ENCODE measurements at places on chromosomes 12 and 14.

GRCh38 chr14:104112609-104113571, 25.5 kb upstream of the KIF26A start:
- no peak for DNase-seq

DNA sequence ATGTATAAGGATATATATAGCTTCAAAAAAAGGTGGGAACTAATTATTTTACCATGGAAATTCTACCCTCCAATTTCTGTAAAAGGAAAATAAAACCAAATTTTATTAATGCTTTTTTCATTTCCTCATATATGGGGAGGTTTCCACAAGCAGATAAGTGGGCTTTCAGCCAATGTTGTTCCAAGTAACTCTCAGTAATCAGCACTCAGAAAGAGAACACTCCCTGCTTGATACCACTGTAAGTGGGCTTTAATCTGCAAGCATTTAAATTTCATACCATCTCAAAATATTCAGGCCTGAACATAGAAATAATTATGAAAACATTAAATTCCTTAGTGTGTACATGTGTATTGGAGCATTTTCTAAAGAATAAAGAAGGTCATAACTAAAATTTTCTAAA, 827.6 kb downstream of the C12orf50 start:
- DNase-seq: no peak

DNA sequence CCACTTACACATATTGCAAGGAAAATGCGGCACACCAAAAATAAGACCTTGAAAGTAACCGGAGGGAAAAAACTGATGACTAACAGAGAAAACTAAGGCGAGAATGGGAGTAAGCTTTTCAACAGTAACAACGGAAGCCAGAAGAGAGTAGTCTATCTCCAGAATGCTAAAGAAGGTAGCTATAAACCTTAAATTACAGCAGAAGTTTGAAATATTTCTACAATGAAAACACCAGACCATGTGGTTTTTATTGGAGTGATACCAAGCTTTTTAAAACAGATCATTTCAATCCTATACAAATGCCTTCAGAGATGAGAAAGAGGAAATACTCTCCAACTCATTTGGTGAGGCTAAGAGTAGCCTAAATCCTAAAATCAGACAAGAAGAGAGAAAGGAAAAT, 209.5 kb downstream of the ANO6 start:
- no peak for DNase-seq

GRCh38 chr12:115102450-115102849, 418.5 kb upstream of the TBX3 start:
- DNase-seq: no peak

DNA sequence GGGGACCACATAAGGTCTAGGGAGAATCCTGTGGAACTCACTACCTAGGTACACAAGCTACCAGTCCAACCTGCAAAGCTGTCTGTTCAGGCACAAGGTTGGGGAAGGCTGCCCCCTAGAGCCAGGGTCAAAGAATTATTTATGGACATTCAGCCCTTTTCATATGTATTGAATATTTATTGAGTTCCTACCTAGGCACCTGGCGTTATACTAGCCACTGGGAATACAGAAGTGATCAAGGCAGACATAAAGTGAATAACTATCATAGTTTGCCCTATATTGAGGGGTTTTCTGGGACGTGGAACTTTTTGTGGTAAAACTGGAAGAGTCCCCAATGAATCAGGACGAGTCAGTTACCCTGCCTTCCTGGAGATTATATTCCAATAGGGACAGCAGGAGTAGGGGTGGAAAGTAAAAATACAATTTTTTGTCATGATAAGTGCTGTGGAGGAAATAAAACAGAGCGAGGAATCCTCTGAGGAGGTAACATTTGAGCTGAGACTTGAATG, 5.8 kb upstream of the SLC48A1 start:
- DNase-seq: peak; percentile 60

- DNase-seq: no peak
These were observed 14.8 kb downstream of the ELK3 start for GRCh38 chr12:96208801-96209549.

GRCh38 chr12:103715494-103715893, 125.5 kb downstream of the NT5DC3 start:
- no peak for DNase-seq

DNA sequence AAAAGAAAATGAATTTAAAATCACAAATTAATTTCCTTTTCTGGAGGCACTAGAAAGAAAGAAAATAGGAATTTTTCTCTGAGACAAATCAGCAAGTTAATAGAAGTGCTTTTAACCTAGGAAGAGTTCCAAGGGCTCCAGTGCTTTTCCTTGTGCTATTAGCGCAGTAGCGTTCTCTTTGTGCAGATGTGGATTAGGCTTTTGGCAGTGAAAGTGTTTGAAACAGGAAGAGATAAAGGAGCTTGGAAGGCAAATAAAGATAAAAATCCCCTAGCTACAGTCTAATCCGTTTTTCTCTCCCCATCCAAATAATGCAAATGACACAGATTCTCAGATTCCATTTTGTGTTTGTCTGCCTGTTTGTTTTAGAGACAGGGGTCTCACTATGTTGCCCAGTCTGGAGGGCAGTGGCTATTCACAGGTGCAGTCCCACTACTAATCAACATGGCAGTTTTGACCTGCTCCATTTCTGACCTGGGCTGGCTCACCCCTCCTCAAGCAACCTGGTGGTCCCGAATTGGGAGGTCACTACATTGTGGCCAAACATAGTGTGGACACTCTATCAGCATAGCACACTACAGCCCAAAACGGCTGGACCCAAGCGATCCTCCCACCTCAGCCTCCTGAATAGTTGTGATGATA, 166.1 kb downstream of the PAWR start:
- no peak for DNase-seq

GRCh38 chr12:94790370-94790769, 140.0 kb upstream of the TMCC3 start:
- DNase-seq: no peak

DNA sequence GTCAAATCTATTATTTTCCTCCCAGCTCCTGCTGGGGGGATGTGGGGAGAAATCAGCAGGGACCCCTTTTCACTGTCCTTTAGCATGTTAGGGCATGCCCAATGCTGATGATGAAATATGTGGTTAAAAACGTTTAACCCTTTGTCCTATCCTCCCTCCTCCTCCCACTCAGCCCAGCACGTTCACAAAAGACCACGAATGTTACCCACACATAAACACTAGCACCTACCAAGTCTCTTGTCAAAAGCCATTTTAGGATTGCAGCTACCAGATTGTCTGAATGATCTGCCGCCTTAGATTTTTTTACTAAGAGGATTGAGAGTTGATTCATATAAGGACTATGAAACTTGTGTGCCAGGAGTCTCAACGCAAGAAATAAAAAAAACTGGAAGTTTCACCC, 70.4 kb downstream of the TBK1 start:
- peak; percentile 46 for DNase-seq

GRCh38 chr12:19223018-19223417, 93.5 kb downstream of the PLEKHA5 start:
- DNase-seq: no peak

GRCh38 chr12:55612646-55613045, 24.0 kb upstream of the OR10P1 start:
- DNase-seq: no peak

- no peak for DNase-seq
These were observed 349.3 kb downstream of the CACNA1C start for GRCh38 chr12:2402073-2402579.

GRCh38 chr12:58656254-58657009, 263.9 kb downstream of the LRIG3 start:
- DNase-seq: no peak

- no peak for DNase-seq
These were observed 24.7 kb downstream of the ISCA2 start for GRCh38 chr14:74518221-74518620.

DNA sequence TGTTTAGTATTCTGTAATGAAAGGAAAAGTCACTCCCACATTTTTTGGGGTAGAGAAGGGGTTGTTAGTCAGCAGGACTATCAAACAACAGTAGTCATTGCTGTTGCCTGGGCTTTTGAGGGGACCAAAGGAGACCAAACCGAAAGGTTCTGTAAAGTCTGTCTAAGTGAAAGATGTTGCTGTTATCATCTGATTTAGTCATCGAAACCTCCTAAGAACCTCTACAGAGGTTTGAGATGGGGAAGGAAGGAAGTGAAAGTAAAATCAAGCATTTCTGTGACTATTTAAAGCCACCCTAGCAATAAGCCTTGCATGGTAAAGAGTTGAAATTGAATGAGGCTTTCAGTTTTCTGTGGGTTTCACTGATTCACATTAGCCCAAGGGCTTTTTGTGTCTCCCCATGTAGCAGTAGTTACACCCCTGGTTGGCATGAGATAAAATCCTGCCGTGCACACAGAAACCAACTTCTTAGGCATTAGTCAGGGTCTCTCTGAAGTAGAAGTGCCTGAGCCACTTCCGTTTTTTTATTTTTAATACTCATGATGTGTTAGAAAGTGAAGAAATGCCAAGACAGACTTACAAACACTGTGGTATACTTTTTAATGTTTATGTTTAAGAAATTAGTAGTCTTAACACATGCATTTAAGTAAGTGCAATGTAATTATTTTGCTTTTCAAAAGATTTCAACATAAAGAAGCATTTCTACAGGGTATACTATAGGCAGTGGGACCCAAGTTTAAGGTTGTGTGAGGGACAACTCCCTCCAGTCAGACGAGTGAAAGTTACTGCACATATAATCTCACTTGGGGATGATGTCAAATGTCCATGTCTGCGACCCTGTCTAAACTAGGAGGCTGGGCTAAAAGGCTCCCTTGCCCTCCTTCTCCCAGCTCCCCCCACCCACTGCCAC, 50.4 kb downstream of the DYRK2 start:
- peak; percentile 18 for DNase-seq

GRCh38 chr14:33567731-33568130, 383.1 kb downstream of the EGLN3 start:
- no peak for DNase-seq

DNA sequence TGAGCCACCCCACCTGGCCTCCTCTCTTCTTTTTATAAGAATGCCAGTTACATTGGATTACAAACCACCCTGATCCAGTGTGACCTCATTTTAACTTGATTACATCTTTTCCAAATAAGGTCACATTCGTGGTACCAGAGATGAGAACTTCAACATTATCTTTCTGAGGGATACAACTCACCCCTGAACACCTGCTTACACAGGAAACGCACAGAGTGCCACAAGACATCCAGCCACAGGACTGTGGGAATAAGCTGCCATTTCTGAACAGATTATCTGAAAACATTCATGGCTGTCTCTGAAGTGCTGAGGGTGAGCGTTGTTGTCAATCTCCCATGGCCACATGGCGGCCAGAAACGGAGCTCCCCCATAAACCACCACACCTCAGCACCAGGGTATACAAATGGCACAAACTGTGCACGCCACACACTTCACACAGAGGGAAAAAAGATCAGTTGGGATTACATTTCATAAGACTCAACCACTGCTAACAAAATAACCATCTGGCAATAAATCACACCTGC, 23.7 kb downstream of the FOXN3 start:
- no peak for DNase-seq

GRCh38 chr14:94770815-94771157, 873 bp upstream of the GSC start:
- DNase-seq: no peak

- no peak for DNase-seq
These were observed 56.3 kb downstream of the SETD3 start for GRCh38 chr14:99424306-99424877.

DNA sequence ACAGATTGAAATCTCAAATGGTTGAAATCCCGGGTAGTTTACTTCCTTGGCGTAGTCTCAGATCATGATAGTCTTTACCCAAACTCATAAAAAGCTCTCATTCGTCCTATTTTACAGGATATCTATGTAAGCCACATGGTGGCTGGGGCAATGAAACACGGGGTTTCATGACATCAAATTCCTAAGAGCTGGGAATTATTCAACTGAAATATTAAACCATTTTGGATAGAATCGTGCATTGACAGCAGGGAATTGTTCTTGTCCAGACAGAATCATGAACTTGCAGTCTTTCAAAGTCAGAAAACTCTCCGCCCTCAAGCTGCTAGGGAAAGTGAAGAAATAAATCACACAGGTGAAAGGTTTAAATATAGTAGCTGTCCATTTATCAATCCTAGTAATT, 33.2 kb upstream of the PRKAB1 start:
- no peak for DNase-seq

GRCh38 chr14:40436551-40436950, 1004.3 kb upstream of the FBXO33 start:
- DNase-seq: no peak

- DNase-seq: no peak
These were observed at the start of gene GLT8D2 for GRCh38 chr12:104049903-104050356. TSS of gene GLT8D2 (minus strand) at chr12:104050187. CDS start at chr12:104019648, 30,539 bp downstream.

DNA sequence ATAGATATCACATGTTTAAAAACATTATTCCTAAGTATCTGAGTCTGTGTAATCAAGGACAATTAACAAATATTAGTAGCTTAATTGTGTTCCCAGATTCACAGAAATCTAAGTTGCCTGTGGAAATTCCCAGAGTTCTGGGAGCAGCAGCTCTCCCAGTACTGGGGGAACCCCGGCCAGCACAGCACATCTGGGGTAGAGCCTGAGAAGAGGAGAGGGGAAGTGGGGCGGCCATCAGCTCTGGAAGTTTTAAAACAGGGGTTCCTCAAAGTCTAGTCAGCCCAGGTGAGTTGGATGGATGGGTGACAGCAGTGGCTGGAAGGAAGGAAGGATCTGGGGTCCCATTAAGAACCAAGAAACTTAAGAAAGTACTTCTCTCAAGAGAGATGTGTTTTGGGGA, 24.6 kb downstream of the PRICKLE1 start:
- DNase-seq: no peak

DNA sequence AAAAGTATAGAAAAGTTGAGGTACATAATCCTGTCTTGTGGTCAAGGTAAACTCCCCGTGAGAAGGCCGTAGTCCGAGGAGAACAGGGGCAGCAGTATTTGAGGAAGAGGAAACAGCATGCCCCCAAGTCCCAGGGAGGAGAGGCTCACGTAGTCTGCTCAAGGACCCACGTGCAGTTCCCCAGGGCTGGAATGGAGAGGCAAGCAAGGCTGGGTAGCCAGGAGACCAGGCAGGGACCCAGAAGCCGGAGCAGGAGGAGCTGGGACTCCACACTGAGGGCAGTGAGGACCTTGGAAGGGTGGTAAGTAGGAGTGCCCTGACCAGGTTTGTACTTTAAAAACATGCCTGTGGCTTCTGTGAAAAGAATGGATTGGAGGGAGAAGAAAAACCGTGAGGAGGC, 100.0 kb downstream of the EGLN3 start:
- DNase-seq: no peak

DNA sequence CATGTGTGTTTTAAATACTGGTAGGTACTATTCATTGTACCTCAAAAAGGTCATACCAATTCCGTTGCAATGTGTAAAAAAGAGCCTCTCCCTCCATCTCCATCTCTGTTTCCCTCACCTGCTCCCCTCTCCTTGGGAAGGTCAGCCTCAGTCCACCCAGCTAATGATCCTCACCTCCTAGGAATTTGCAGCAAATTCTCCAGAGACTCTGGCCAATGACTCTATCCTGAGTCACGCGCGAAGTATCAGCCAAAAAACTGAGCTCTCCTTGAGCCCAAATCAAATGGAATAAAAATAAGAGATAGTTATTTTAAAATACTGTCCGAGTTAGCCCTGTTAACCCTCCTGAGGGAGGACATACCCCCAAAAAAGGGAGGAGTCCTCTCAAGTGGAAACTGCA, 148.4 kb downstream of the DPF3 start:
- no peak for DNase-seq

All from GDM1 (cell line).